ENCODE measurements at places on chromosomes 6 and 20.

DNA sequence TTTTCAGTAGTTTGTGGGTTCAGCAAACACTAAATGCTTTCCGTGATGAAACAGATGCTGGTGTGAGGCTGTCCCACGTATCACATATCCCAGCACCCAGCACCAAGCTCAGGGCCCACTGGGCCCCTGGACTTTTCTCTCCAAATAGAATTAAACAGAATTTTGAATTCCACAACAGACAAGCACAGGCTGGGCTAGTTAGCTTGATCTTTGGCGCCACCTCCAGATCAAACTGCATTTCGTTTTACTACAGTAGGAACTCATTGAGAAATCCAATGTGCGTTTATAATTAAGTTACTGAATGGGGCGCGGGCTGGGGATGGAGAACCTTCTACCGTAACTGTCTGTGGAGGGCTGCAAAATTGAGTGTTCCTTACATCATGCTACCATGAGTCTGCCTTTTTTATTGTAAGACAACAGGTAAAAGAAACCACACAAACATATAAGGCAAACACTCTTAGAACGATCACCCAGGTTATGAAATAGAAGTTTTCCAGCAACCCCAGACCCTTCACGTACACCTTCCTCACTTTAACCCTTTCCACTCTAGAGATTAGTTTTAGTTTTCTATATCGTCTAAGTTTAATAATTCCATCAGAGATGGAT lies 107.8 kb downstream of the ZFP64 start:
- DNase-seq = no peak

GRCh38 chr6:37704066-37704465 lies 6.4 kb upstream of the MDGA1 start:
- DNase-seq = no peak

DNA sequence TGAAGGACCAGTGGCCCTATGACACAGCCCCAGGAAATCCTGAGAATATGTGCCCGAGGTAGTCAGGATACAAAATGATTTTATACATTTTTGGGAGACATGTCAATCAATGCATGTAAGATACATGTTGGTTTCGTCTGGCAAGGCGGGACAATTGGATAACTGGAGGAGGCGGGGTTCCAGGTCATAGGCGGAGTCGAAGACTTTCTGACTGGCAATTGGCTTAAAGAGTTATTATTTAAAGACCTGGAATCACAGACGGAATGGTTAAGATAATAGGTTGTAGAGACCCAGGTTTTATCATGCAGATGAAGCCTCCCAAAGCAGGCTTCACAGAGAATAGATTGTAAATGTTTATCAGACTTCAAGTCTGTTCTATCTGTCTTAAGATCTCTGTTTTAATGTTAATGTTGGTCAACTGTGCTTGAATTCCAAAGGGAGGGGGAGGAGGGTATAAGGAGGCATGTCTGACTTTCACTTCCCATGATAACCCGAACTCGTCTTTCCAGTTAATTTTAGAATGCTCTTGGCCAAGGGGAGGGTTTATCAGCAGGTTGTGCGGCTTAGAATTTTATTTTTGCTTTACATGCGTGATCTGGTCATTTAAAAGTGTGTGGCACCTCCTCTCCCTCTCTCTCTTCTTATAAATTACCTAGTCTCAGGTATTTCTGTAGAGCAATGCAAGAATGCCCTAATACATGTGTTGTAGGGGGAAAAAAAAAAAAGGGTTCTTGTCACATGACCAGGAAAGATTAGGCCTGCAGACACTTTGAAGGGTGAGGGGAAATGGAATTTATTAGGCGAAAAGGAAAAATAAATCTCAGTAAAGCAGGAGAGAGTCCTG lies 230.7 kb downstream of the NFATC2 start:
- no peak for DNase-seq

DNA sequence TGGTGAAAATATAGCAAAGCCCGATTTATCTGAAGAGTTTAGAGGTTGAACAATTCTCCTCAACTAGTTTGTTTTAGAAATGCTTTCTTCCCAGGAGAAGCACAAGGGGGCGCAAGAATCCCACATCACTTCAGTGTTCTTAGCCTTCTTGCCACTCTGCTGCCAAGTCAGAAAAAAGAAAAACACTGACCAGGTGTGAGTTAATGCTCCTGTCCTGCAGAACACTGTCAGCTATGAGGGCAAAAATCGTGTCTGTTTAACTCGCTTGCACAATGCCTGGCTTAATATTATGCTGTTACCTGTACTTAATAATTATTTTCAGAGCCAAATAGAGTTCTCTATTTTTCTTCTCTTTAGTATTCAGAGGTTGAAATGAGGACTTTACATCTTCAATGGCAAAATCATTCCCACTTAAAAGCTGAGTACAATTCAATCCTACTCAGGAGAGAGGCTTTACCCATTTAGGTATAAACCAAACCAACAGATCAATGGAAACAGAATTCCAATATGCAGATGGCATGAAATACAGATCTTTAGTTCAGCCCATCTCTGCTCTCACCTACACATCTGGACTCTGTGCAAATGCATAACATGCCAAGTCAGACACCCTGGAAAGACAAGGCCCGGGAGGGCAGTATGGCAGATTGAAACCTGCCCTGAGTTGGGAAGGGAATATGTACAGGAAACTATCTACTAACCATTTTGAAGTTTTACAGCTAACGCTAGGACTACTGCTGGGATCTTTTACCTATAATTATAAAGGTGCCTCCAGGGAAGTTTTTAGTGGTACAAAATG lies 71.4 kb upstream of the TULP1 start:
- DNase-seq = peak; percentile 51

DNA sequence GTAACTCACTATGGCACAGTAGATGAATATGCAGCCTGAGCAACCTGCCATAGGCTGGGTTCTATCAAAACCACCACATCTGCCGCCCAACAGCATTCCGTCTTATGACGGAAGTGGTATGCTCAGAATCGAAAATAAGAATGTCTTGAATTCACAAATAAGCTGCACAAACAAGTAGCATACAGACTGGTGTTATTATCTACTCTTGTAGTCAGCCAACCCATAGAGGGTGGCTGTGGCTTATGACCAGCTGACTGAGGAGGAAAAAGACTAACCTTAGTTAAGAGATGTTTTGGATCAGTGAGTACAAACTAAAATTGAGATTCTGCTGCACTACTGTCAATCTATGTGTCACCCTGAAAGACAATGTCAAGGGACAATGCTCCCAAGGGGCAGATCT lies 1255.1 kb upstream of the EYS start:
- DNase-seq = no peak

DNA sequence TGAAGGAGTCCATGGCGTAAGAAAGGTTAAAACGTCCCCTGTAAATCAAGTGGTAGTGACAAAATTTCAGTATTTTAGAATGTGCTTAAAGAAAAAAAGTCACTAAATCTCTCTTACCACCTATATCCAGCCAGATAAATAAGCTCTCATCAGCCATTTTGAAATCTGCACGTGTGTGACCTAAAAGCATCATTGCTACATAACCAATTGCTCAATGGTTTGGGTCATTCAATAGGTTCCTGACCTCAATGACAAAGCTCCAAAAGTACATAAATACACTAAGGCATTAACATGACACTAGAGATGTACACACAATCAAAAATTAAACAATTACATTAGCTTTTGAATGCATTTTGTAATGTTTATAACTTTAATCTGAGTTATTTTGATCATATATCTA lies 272.4 kb downstream of the GMDS start:
- DNase-seq = no peak

DNA sequence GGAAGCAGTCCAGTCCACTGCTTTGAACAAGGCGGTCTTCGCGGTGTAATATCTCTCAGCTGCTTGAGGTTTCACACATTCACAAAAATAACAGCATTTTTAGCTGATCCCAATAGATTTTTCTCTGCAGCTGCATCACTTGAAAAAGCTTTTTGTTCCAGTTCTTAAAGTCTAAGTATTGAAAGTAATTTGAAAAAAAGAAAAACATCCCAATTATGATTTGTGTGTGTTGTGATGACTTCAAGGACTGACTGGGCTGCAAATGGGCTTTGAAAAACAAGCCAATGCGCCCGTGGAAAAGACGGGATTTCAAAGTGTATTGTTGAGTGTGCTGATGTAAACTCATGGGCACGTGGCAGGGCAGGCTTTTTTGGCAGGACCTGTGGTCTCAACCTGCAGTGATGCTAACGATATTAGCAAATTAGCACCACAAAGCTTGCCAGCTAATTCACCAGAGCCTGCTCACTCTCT lies 151.1 kb downstream of the TMEM242 start:
- DNase-seq = no peak

- DNase-seq = no peak
These were observed 33.1 kb upstream of the ASF1A start for GRCh38 chr6:118860880-118861279.
